ENCODE measurements at places on chromosomes 1 and 21.

DNA sequence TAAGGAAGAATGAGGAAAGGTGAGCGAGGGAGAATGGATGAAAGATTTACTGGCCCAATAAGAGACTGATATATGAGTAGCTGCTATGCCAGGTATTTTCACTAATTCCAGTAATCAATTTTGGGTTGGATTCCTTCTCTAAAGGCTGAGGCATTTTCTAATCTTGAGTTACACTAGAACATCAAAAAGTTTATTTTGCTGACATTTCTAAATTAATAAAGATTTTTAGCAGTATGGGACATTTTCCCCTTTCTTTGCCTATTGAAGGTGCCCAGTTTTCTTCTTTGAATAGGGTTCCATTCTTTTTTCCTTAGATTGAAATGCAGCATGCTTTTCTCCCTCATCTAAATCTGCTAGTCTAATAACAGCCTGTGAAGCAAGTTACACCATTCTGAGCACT, 52.9 kb downstream of the ZNHIT6 start:
- DNase-seq = no peak

GRCh38 chr21:14120091-14120734, 90.5 kb downstream of the LIPI start:
- peak; percentile 11 for DNase-seq

DNA sequence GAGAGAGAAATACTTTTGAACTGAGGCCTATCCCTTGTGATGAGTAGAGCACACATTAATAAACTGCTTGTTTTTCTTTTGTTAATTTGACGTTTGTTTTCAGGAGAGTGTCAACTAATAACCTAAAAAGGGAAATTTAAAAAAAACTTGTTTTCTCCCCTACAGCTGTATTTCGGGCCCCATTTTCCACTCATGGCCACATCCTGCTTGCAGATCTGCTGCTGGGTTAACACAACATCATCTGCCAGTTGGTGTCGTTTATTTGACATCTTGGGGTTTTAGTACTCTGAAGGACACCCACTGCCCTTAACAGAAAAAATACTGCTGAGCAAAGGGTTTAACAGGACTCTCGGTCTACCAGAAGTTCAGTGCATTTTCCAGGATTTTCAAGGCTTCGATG, 848 bp upstream of the PYHIN1 start:
- DNase-seq = no peak

DNA sequence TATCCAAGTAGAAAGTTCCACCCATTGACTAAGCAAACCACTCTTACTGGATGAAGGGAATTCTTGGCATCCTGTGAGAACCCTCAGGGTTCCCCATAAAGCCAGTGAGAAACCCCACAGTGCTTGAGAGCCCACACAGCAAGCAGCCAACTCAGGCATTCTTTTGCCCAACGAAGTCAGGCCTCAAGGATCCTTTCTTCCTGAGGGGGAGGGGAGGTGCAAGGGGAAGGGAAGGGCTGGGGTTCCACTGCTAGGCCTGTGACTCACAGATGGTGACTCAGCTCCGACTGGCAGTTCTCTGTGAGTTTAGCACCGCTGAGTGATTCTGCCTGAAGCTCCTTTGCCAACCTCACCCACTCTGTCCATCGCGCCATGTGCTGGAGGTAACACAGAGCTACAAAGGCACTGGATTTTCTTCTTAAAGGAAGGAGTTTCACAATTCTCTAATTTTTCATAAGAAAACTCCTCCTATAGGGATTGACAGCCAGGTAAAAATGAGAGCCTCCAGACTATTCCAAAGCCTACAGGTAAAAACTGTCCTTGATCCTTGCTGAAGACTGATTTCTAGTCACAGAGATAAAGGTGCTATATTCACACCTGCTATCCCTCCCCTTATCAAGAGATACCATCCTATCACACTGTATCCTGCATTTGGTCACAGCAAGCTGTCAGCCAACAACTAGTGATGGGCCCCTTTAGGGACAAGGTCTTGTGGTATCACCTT, 4.8 kb downstream of the ENO1 start:
- DNase-seq = peak; percentile 100

GRCh38 chr1:232450615-232451014, 179.3 kb downstream of the SIPA1L2 start:
- DNase-seq = peak; percentile 39

DNA sequence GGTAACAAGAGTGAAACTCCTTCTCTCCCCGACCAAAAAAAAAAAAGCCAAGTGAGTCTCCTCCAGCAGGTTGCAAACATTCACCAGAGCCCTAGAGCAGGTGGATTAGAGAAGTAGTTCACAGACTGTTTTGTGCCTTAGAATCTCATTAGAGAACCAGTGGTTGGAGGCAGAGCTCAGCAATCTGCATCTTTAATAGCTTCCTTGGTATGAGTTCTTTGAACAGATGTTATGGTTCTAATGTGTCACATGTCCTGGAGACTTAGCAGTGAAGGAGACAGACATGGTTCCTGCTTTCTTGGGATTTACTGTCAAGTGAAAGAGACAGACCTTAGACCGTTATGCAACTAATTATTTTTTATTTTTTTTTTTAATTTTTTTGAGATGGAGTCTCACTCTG, 26.8 kb downstream of the SESN2 start:
- no peak for DNase-seq

GRCh38 chr1:167770127-167770526, 48.3 kb downstream of the MPZL1 start:
- no peak for DNase-seq

- DNase-seq = peak; percentile 21
Observed at GRCh38 chr1:83509301-83509781, 489.6 kb downstream of the TTLL7 start.

- no peak for DNase-seq
Observed at GRCh38 chr1:29811727-29812407, 575.5 kb downstream of the PTPRU start.

GRCh38 chr1:245750261-245750660, 595.5 kb downstream of the KIF26B start:
- DNase-seq = no peak

GRCh38 chr1:61581251-61581650, 143.7 kb downstream of the TM2D1 start:
- DNase-seq = no peak

GRCh38 chr1:118122234-118123004, 62.6 kb downstream of the SPAG17 start:
- DNase-seq = peak; percentile 70

DNA sequence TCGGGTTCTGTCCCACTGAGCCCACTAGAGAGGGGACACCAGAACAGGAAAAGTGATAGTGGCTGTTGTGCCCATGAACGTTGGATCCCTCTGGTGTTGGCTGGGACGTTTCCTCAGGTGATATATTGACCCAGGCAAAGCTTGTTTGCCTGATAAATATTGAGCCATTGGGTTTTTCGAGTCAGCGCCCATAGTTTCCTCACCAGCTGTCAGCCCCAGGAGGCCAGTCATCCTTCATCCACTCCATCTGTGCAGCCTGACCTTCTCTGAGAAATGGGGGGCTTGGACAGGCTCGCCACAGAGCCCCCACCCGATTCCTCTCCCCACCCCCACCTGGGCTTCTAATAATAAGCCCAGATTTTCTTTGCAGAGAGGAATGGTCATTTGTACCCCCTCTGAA, 13.3 kb downstream of the DISP3 start:
- no peak for DNase-seq

GRCh38 chr1:153438599-153438998, 21.9 kb downstream of the S100A7 start:
- DNase-seq = no peak

DNA sequence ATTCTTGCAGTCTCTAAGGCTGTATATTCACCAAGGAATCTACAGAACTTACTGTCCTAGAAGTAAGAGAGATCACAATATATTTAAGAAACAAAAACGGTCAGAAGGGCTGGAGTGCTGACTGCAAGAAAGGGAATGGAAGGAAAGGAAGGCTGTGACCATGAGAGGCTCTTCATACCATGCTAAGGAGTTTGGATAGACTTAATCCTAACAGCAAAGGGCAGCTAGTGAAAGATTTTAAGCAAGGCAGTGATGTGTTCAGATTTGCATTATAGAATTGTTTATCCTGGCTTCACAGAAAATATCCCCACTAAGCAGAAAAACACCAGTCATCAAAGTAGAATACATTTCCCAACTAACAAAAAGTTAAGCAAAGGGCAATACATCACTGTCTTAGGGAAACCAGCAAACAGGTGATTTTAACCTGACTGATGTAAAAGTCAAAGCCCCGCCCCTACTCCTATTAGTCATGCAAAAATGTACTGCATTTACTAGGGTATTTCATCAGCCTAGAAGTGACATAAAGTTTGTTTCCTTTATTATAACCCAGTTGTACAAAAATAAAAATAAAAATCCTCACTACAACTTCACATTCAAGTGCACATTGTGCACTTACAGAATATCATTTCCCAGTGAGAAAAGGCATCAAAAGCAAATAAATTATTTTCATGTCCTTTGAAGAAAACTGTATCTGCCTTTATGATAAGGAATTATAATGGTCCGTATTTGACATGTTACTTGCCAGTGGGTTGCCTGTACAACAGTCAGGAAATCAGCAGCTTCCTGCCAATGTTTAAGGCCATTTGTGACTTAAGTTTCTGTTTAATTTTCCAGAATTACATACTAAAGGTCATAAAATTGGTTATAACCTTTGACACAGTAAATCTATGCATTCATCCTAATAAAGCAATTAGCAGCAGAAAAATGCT, 17.2 kb downstream of the JAK1 start:
- DNase-seq = peak; percentile 37

- no peak for DNase-seq
Observed at GRCh38 chr1:177925006-177925405, 44.9 kb downstream of the SEC16B start.

- no peak for DNase-seq
Observed at GRCh38 chr1:164223378-164223777, 335.6 kb upstream of the PBX1 start.

- no peak for DNase-seq
Observed at GRCh38 chr1:246722720-246723119, 1.5 kb upstream of the SCCPDH start.

GRCh38 chr1:22249928-22250680, 107.2 kb upstream of the WNT4 start:
- peak; percentile 32 for DNase-seq

GRCh38 chr1:67973051-67973450, 77.4 kb downstream of the DIRAS3 start:
- DNase-seq = peak; percentile 36

DNA sequence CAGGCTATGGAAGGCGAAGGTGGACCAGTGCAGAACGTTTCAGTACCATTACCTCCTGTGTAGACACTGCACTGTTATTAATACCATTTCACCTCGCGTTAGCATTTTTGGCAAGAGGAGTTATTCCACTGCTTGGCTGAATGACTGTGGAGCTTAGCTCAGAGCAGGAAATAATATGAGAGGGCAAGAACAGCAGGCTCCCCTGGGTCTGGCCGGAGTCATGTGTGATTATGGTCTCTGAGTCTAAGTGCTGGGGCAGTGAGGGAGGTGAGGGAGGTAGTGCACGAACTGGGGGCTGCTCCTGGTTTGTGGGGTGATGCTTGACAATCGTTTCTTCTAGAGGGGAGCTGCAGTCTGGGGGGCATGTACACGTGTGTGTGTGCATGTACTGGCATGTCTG, 82.9 kb downstream of the MDM4 start:
- no peak for DNase-seq

DNA sequence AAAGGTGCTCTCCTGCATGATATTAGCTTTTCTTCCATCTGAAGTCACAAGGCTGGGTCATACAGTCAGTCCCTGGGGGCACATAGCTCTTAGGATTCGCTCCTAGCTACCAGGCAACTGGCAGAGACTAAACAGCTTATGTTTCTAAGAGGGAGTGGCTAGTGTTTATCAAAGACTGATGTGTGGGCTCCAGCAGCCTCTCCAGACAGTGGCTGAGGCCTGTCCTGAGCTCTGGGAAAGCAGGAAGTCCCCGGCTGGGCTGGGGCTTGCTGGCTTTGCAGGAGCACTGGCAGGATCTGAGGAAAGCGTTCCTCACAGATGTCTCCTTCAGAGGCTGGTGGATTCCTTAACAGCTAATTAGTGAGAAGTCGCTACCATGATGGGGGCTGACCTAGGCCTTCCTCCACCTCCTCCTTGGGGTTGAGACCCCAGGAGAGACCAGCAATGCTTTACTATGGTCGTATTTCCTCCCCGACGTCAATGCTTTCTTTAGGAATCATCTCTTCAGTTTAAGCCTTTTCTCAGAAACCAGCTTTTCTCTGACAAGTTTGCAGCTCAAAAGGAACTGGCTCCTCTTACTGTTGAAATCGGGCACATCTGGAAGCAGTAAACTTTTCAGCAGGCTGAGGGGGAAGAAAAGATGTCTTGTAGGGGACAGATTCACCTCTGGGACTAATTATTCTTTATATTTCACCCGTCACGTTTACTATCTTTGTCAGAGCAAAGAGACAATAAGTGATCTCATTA, 33.5 kb upstream of the HHAT start:
- DNase-seq = peak; percentile 72

DNA sequence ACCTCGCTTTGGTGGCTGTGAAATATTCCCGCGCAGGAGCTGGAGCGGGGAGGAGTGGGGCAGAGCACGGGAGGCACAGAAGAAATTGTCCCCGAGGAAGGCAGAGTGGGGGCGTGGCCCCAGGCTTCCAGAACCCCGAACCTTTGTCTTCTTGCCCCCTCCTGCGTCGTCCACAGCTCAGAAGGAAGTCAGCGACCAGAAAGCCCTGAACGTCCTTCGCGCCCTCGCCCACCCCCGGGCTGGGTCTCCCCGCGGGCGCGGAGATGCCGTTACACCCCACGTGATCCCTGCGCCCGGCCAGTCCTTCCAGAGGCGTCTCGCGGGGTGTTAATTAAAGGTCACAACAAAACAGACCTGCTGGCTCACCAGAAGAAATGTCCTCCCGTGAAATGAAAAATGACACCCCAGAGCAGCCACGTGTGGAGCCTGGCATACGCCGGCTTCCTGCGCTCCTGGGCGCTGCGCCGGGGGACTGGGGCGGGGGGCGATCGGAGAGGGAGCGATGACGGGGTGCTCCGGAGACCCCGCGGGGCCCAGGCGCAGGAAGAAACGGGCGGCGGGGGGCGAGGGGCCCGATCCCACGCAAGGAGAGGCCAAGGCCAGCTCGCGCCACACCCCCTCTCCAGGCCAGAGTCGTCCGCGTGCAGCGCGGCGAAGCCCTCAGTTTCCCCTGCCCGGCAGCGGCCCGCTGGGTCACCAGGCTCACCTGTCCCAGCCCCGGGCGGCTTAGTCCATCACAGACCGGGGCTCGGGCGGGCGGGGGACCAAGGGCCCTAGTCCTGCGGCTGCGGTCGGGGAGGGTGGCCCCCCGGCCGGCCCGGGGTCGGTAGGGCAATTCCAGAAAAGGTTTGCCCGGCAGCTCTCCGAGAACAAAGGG, 995 bp upstream of the KIF26B start:
- peak; percentile 30 for DNase-seq

- DNase-seq = no peak
Observed at GRCh38 chr1:116763116-116763786, 9.0 kb downstream of the CD2 start.

GRCh38 chr1:86365896-86366295, 30.2 kb downstream of the ODF2L start:
- no peak for DNase-seq

GRCh38 chr1:234675572-234675971, 65.6 kb upstream of the IRF2BP2 start:
- no peak for DNase-seq

- DNase-seq = no peak
Observed at GRCh38 chr1:173388352-173388751, 88.8 kb upstream of the PRDX6 start.
